ENCODE measurements at places on chromosomes 7 and 10.
A peak's percentile ranks its signal among the peaks of the same experiment; 100 is the strongest.

- no peaks in the 10 kb centered on the region for H3K4me1 ChIP-seq
- no peak overlapping the region for H3K4me3 ChIP-seq
- H3K27ac ChIP-seq, result no peak overlapping the region
- DNase-seq, result no peak
- H3K27me3 ChIP-seq, result no peaks in the 10 kb centered on the region
These were observed 45.2 kb upstream of the ZRANB1 start for GRCh38 chr10:124896751-124897150.

- no peak for DNase-seq
- no peak overlapping the region for H3K4me3 ChIP-seq
- no peak overlapping the region for H3K27ac ChIP-seq
These were observed 7.3 kb downstream of the OCM2 start for GRCh38 chr7:97982647-97983046.

GRCh38 chr7:77427996-77428603 is 12.0 kb upstream of the GSAP start:
- no peak overlapping the region for H3K4me3 ChIP-seq
- H3K27me3 ChIP-seq, result no peaks in the 10 kb centered on the region
- no peaks in the 10 kb centered on the region for H3K36me3 ChIP-seq
- H3K4me1 ChIP-seq, result no peaks in the 10 kb centered on the region

DNA sequence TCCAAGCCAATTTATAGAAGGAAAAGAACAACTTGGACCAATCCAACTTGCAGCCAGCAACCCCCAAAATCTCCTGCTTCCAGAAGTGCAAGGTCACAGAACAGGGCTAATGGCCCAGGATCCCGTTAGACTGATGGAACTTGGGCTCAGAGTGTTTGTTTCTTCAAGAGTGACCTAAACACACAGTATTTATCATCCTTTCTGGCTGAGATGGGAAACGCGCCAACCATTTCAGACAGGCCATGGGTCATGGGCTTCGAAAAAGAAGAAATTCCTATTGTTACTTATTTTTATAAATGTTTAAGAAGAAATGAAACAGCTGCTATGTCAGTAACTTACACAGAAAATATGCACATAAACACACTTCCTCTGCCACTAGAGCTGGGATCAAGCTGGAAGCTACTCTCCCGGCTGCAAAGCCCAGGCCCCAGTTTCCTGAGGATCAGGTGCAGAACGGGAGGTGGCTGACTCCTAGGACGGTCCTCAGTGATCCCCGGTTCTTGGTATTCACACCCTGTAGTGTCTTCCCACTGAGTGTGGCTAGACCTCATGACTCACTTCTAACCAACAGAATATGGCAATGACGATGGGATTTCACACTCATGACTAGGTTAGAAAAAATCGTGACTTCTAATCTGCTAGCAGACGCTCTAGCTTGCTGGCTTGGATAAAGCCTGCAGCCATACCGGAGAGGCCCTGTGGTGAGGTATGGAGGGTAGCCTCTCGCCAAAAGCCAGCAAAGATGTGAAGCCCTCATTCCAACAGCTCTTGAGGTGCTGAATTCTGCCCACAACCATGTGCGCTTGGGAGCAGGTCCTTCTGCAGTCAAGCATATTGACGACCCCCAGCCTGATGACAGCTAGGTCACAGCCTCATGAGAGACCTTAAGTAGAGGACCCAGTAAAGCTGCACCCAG is 60.2 kb downstream of the CHST15 start:
- no peak for DNase-seq
- no peaks in the 10 kb centered on the region for H3K27me3 ChIP-seq
- peaks cover 12% of the 10 kb centered on the region for H3K4me1 ChIP-seq
- H3K36me3 ChIP-seq, result no peaks in the 10 kb centered on the region
- H3K4me3 ChIP-seq, result no peak overlapping the region
- H3K27ac ChIP-seq, result no peak overlapping the region

- no peaks in the 10 kb centered on the region for H3K36me3 ChIP-seq
- no peak overlapping the region for H3K4me3 ChIP-seq
- DNase-seq, result no peak
- H3K27ac ChIP-seq, result no peak overlapping the region
- no peaks in the 10 kb centered on the region for H3K27me3 ChIP-seq
These were observed 1.5 kb upstream of the C10orf95 start for GRCh38 chr10:102452672-102453340.

DNA sequence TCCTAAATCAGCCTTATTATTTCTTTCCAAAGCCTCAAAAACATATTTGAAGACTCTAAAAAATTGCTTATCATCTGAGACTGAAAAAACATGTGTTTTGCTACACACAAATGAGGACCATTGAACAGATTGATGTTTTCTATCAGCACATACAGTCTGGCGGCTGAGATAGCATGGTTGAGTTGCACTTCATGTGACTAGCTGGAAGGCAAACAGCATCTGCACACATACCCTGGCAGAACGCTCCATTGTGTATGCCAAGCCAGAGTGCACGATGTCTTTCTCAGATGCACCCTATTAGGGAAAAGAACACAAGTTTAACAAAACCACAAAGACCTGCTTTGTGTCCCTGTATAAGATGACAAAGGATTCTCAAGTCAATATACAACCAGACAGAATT is 33.0 kb downstream of the FAM25A start:
- no peak overlapping the region for H3K27ac ChIP-seq
- DNase-seq, result no peak
- no peaks in the 10 kb centered on the region for H3K27me3 ChIP-seq
- H3K4me3 ChIP-seq, result no peak overlapping the region
- no peaks in the 10 kb centered on the region for H3K36me3 ChIP-seq

DNA sequence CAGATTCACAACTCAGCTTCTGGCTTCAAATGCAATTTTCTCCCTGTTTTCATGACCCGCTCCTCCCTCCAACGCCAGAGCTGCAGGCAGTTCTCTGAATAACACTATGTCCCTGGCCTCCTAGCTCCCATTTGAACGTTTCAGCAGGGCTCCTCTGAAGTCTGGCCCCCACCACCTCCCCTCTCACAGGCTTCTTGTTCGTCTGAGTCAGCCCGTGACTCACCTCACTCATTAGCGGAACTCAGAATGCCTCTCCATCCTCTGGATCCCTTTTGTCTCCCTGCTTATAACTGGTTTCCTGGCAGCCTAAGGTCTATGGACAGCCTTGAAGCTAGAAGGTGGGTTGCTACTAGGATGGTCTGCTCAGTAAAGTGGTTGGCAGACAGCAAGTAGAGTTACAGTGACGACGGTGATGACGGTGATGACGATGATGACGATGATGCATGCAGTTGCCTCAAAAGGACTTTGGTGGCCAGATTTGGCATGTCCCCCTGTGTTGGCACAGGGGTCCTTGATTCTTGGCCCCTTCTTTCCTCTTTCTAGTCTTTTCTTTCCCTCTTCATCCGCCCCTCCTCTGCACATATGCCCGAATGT is 83.3 kb upstream of the MKLN1 start:
- H3K4me1 ChIP-seq, result no peaks in the 10 kb centered on the region
- H3K27ac ChIP-seq, result no peak overlapping the region
- no peak overlapping the region for H3K4me3 ChIP-seq
- no peak for DNase-seq

GRCh38 chr7:98281757-98282606 is 496 bp downstream of the BRI3 start:
- H3K27me3 ChIP-seq, result no peaks in the 10 kb centered on the region
- H3K4me3 ChIP-seq, result peak overlapping the region; percentile 73
- no peak overlapping the region for H3K27ac ChIP-seq
- no peaks in the 10 kb centered on the region for H3K36me3 ChIP-seq
- peak; percentile 48 for DNase-seq
- H3K4me1 ChIP-seq, result peaks cover 18% of the 10 kb centered on the region

GRCh38 chr10:71396084-71396710 is 523 bp upstream of the CDH23 start:
- no peak for DNase-seq
- no peaks in the 10 kb centered on the region for H3K27me3 ChIP-seq
- no peak overlapping the region for H3K27ac ChIP-seq
- H3K36me3 ChIP-seq, result no peaks in the 10 kb centered on the region
- H3K4me3 ChIP-seq, result no peak overlapping the region

GRCh38 chr10:97689559-97690020 is 2.5 kb upstream of the AVPI1 start:
- H3K27ac ChIP-seq, result no peak overlapping the region
- H3K27me3 ChIP-seq, result no peaks in the 10 kb centered on the region
- H3K4me1 ChIP-seq, result peaks cover 11% of the 10 kb centered on the region
- H3K36me3 ChIP-seq, result no peaks in the 10 kb centered on the region

- H3K4me1 ChIP-seq, result no peaks in the 10 kb centered on the region
- no peak overlapping the region for H3K4me3 ChIP-seq
- H3K27me3 ChIP-seq, result no peaks in the 10 kb centered on the region
- no peak for DNase-seq
These were observed 127.9 kb downstream of the LHPP start for GRCh38 chr10:124589491-124590041.

All from Karpas-422 (cell line).